ENCODE measurements at places on chromosomes 5 and 9.

GRCh38 chr5:164357395-164358033 is 852.1 kb downstream of the MAT2B start:
- DNase-seq, result peak; percentile 34

DNA sequence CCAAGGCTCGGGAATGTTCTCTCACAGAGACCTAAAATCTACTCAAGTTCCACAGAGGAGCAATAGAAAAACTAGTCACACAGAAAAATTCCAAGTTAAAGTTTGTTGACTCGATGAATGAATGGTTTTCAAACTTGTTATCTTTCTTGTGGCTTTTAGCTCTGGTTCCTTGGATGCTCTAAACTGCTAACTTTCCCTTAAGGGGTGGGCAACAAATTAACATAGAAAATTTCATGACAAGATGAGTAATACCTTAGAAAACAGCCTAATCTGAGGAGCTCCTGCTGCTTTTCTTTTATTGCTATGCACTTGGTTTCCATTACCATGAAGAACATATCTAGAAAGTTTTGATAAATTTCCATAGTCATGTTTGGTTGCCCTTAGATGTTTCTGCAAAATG is 100.2 kb upstream of the CCDC112 start:
- DNase-seq, result no peak

- DNase-seq, result no peak
These were observed 105.6 kb upstream of the DAPK1 start for GRCh38 chr9:87392086-87392485.

DNA sequence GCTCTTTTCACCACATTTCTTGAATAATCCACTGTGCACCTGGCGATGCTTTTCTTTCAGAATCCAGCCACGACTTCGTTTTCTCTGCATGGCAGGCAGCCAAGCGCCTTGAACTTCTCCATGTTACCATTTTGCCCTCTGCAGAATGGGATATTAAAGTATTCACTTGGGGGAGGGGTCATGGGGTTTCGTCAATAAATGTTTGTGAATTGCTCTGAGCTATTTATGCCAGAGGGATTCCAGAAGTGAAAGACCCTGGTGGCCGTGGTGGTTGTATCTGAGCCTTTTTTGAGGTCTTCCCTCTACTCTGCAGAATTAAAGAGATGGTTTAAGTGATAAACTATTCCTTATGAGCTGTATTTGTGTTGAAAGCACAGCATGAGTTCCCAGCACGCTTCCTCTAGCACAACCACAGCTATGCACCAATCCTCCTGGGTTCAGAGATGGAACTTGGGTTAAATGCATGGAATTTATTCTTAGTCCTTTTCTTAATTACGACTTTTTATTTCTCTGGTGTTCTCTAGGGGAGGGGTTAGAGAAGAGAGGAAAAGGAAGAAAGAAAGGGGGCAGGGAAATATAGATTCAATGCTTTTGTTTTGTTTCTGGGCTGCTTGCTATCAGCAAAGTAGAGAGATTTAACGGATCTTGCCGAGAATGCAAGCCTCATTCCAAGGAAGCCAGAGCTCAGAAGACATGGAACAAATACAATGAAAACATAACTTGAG is 478.2 kb upstream of the TNC start:
- DNase-seq, result no peak

GRCh38 chr5:77957-78804 is 13.8 kb upstream of the PLEKHG4B start:
- no peak for DNase-seq

- no peak for DNase-seq
These were observed 63.2 kb upstream of the FSTL4 start for GRCh38 chr5:133675376-133676154.

GRCh38 chr5:149399775-149400174 is 20.7 kb upstream of the IL17B start:
- DNase-seq, result no peak

DNA sequence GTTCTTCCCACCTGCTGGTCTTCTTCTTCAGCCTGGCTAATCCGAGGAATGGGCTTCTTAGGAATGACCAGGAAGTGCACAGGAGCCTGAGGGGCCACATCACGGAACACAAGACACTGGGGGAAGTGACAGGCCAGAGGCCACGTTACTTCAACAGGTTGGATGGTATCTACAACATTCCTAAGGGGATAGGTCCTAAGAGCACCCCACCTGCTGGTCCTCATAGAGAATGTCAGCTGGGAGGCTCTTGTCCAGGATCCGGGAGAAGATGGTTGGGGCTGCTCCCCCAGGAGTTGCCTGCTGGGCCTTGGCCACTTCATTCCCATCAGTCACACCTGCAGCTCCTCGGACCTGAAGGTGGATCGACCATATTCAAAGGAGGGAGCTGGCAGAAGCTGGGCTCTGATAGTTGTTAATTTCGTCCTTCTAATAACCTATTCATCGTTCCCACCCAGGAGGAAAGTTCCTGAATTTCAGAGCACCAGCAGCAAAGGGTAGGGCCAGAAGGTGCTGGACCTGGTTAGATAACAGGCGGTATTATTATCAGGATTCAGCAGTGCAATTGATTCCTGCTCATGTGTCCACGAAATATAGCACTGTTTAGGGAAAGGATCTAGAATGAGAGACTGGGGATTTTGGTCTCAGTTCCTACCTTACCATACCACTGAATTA is 1.3 kb downstream of the HINT2 start:
- no peak for DNase-seq

DNA sequence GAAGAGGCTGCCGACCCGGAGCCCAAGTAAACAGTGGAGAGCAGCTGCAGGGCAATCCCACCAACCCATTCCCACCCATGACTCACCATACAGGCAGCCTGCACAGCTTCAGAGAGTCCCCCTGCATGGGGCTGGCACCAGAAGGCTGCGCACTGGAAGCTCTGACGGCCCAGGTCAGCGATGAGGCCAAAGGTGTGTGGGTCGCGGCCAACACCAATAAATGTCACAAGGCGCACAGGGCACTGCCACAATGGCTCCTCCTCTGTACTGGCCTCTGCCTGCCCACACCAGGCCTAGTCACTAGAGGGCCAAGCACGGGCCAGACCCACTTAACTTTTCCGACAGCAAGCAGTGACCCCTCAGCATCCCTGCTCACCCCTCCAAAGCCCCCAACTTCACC is 3.0 kb upstream of the SRA1 start:
- DNase-seq, result no peak

GRCh38 chr5:168611165-168611564 is 32.0 kb upstream of the PANK3 start:
- no peak for DNase-seq

DNA sequence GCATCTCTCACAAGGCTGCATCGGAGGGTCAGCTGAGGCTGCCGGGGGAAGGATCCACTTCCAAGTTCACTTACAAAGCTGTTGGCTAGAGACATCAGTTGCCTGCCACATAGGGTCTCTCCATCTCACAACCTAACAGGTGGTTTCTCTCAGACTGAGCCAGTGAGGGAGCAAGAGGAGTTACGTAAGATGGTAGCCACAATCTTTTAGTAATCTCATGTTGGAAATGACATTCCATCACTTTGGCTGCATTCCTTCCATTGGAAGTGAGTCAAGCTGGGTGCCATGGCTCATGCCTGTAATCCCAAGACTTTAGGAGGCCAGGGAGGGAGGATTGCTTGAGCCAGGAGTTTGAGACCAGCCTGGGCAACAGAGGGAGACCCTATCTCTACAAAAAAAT is 7.4 kb upstream of the GRK6 start:
- peak; percentile 6 for DNase-seq

DNA sequence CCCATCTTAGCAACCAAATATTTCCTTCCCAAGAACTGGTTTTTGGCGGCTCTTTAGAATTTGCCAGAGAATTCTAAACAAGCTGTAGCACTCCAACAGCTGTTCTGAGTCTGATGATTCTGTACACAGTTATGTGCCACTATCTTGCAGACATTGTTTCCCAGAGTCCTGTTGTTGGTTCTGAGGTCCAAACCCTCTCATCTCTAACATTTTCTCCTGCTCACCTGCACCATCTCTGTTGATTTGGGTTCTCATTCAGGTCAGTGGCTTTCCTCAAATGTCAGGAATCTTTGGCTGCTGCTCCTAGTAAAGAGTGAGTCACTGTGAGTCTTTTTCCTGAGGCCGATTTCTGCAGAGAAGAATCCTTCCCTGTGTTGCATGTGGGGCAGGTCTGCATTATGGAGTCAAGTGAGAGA is 50.0 kb downstream of the CAMSAP1 start:
- no peak for DNase-seq

DNA sequence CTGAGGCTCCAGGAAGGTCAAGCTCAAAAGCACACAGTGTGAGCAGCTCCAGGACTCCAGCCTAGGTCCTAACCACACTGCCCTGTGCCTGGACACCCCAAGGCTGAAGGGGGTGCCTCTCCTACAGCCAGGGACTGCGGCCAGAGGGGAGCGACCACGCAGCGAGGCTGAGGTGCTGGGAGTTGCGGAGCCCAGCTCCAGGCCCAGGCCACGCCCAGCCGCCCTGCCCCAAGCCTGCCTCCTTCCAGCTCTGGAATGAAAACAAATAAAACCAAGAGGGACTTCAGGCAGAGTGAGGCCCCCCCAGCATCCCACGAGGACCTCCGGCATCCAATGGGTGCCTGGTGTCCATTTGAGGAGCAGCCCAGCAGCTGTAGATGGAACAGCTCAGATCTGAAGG is 15.2 kb downstream of the VAV2 start:
- no peak for DNase-seq

DNA sequence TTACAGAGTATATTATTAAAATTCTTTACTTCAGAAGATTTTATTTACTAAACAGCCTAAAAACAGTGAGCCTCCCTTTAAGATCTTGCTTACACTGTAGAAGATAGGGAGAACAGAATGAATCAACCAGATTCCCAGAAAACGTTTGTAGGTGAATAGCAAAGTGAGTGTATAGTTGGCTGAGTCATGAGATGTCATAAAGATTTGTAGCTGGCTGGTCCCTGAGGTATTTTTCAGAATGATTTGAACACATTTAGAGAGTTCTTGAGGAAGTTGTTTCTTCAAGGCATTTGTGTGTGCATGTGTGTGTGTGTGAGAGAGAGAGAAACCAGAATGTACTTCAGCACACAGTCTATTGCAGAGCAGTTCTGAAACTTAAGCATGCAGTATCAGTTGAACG is 159.4 kb upstream of the PRR16 start:
- no peak for DNase-seq

- no peak for DNase-seq
These were observed 112.5 kb upstream of the SLCO6A1 start for GRCh38 chr5:102611312-102611711.

GRCh38 chr5:42900734-42901133 is 89.0 kb upstream of the SELENOP start:
- no peak for DNase-seq

GRCh38 chr5:58498340-58498942 is 7.2 kb downstream of the GAPT start:
- no peak for DNase-seq

- no peak for DNase-seq
These were observed 76.2 kb upstream of the LPAR1 start for GRCh38 chr9:111114486-111114885.

DNA sequence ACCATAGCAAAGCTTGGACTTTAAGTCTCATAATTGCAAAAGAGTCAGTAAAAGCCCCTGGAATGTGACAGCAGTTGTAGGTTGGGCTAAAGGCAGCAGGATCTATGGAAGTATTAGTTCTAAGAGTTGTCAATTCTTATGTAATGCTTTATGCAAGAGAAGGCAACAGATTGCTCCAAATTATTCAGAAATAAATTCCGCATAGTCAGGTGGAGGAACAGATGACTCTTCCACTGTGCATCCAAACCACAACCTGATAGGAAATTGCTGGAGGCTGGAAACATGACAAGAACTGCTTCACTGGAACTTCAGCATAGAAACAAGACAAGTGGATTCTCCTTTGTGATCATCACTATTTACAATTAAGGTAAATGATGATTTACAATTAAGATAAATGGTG is 101.0 kb downstream of the STARD4 start:
- DNase-seq, result no peak

DNA sequence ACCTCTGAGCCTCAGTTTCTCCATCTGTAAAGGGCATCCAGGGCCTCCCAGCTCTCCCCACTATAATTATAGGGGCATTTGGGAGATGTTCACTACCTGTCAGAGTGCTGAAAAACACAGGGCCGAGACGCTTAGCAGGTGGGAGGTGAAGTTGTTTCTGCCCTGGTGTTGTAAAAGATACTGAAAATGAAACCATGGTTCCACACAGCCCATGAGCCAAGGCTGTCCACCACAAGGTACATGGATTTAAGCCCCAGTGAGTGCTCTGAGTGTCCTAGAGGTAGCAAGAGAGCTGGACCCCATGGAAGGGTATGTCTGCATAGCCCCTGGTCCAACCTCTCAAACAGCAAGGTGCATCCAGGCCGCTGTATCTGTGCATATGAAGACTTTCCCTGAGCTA is 137.5 kb downstream of the C5orf15 start:
- no peak for DNase-seq

DNA sequence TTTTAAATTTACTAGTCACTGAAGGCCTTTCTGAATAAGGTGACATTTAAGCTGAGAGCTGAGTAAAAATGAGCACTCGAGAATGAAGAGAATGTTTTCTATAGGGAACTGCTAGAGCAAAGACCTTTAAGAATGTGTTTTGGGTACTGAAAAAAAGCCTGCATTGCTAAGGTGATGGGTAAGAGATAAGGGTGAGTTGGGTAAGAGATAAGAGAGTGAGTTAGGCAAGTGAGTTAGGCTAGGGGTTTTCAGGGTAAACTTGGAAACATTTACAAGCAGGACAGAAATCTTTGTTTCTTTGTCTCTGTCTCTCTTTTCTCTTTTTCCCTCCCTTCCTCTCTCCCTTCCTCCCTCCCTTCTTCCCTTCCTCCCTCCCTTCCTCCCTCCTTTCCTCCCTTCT is 5.6 kb downstream of the RAD23B start:
- no peak for DNase-seq

DNA sequence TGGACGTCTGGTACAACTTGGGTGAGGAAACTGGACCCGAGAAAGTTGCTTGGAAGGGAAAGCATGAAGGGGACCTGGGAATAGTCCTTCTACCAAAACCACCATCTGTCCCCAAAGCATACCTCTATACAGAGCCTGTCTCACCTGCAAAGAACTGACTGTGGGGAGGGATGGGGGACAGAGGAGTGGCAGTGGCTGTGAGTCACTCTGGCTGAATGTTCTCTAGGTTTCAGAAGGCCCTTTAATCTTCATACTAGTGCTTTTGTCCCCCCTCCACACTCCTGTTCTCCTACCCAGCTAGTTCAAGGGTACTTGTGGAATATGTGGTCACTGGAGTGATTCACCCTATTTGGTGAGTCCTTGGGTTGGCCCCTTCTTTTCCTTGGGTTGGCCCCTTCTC is 109.3 kb upstream of the RUSC2 start:
- DNase-seq, result no peak

GRCh38 chr5:66340786-66341185 is 196.7 kb downstream of the SREK1 start:
- DNase-seq, result peak; percentile 27

GRCh38 chr9:128304971-128305288 is 17.3 kb downstream of the TRUB2 start:
- no peak for DNase-seq

GRCh38 chr9:81474792-81475191 is 214.6 kb downstream of the TLE1 start:
- DNase-seq, result no peak

GRCh38 chr5:81187885-81188284 is 45.2 kb upstream of the CKMT2 start:
- DNase-seq, result no peak

Measured in inflammatory macrophage treated with lipopolysaccharide for 4 hours (primary cell).